ENCODE measurements at places on chromosomes 5 and 9.

GRCh38 chr5:83034528-83035207, 42.5 kb downstream of the TMEM167A start:
- DNase-seq, result no peak

GRCh38 chr5:95822043-95822541, 434 bp downstream of the GLRX start:
- DNase-seq, result peak; percentile 25

DNA sequence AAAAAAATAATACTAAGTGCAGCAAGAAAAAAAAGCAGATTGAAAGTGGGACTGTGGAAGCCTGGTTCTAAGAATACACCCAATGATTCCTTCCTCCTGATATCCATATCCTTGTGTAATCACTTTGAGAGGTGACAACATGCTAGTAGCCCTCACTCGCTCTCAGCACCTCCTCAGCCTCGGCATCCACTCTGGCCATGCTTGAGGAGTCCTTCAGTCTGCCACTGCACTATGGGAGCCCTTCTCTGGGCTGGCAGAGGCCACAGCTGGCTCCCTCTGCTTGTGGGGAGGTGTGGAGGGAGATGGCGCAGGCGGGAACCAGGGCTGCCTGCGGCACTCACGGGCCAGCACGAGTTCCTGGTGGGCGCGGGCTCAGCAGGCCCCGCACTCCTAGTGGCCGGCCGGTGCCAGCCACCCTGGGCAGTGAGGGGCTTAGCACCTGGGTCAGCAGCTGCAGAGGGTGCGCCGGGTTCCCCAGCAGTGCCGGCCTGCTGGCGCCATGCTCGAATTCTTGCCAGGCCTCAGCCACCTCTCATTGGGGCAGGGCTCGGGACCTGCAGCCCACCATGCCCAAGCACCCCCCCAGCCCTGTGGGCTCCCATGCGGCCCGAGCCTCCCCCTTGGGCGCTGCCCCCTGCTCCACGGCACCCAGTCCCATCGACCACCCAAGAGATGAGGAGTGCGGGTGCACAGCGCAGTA, 24.5 kb upstream of the SELENOP start:
- DNase-seq, result no peak

GRCh38 chr9:93582115-93582514, 5.7 kb downstream of the PHF2 start:
- DNase-seq, result peak; percentile 83

GRCh38 chr5:146337264-146337904, 1.3 kb upstream of the POU4F3 start:
- no peak for DNase-seq

All from NCI-H748 treated with DMSO at 0.1 percent for 48 hours (cell line).